ENCODE measurements at places on chromosomes 4 and X. TPM values are rescaled to one million over a fixed set of nuclear protein-coding genes. Genes with fewer than 3 reads are reported as not detected.

GRCh38 chr4:12933760-12934221, 550.3 kb downstream of the RAB28 start:
- no peak overlapping the region for H3K4me3 ChIP-seq
- H3K36me3 ChIP-seq: no peaks in the 10 kb centered on the region
- no peaks in the 10 kb centered on the region for H3K27me3 ChIP-seq
- DNase-seq: no peak

Gene PPBP
- total RNA-seq: 3.3 TPM

Gene TASL
- 3.9 TPM for total RNA-seq

- H3K27me3 ChIP-seq: no peaks in the 10 kb centered on the region
- H3K36me3 ChIP-seq: no peaks in the 10 kb centered on the region
- H3K4me3 ChIP-seq: no peak overlapping the region
Measured at GRCh38 chr4:25013756-25014661, 16.7 kb downstream of the LGI2 start.

DNA sequence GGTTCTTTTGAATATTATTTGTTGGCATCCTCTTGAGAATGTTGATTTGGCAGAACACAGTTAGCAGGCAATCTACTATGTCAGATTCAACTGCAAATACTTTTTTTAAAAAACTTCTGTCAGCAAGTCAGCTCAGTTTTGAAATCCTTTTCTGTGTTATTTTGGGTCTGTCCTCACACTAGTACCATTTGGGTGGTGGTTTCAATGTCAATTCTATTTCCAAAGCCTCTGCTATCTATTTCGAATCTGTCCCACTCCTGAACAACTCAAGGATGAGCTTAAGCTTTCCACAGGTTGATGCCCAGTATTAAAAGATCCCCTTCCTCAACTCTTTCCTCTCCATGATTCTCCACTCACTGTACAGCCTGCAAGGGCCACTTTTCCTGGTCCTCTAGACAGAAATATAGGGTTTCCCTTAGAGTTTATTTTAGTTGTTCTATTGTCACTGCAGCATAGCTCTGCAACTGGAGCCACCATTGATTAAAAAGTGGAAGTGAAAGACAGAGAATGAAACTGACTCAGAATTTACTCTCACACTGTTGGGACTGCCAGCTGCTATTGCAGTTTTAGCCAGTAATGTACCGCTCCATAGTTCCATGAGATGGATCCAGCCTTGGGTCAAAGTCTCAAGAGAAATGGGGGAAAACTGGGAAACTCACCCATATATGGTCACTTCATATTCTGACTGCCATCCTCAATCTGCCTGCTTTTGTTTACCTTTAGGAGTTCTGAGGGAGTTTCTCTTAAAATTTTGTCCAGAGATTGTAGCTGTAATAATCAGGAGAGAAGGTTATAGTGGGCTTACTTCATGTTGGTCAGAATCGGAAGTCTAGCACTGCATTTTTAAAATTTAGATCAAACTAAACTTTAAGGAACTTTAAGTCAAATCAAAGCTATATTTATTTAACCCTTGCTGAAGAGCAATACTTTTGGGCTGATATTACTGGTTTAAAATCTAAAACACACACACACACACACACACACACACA, 14.6 kb downstream of the HDX start:
- DNase-seq: no peak
- no peaks in the 10 kb centered on the region for H3K27me3 ChIP-seq
- H3K27ac ChIP-seq: no peak overlapping the region
- no peaks in the 10 kb centered on the region for H3K36me3 ChIP-seq
- no peaks in the 10 kb centered on the region for H3K4me1 ChIP-seq
- H3K4me3 ChIP-seq: no peak overlapping the region

DNA sequence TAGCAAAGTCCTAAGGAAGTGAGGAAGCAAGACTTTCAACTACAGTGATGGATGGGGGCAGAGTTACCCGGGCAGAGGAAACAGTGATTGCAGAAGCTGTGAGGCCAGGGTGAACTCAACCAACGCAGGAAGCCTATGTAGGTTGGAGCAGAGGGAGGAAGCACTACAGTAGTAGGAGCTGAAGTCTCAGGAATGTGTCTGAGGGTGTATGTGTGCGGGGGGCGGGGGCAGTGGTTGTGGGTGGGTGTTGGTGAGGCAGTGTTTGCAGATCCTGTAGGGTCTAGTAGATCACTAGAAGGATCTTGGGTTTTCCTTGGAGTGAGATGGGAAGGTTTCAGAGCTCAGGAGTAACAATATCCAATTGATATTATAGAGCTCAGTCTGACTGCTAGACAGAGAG, 9.9 kb upstream of the MID1 start:
- H3K27ac ChIP-seq: no peak overlapping the region
- no peaks in the 10 kb centered on the region for H3K36me3 ChIP-seq
- no peak for DNase-seq

Gene TLL1
- not detected for total RNA-seq

Gene MAPK10
- not detected for total RNA-seq
